NCI-H1694 treated with DMSO at 0.1 percent for 48 hours (cell line): ENCODE measurements at places on chromosomes 1 and 21.

DNA sequence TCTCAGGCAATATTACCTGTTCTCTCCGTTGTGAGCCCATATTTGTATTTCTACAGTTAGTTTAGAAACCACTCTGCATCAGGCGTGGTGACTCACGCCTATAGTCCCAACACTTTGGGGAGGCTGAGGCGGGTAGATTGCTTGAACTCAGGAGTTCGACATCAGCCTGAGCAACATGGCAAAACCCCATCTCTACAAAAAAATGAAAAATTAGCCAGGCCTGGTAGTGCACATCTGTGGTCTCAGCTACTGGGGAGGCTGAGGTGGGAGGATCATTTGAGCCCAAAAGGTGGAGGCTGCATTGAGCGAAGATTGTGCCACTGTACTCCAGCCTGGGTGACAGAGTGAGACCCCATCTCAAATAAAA, 19.7 kb upstream of the ID3 start:
- DNase-seq, result no peak

DNA sequence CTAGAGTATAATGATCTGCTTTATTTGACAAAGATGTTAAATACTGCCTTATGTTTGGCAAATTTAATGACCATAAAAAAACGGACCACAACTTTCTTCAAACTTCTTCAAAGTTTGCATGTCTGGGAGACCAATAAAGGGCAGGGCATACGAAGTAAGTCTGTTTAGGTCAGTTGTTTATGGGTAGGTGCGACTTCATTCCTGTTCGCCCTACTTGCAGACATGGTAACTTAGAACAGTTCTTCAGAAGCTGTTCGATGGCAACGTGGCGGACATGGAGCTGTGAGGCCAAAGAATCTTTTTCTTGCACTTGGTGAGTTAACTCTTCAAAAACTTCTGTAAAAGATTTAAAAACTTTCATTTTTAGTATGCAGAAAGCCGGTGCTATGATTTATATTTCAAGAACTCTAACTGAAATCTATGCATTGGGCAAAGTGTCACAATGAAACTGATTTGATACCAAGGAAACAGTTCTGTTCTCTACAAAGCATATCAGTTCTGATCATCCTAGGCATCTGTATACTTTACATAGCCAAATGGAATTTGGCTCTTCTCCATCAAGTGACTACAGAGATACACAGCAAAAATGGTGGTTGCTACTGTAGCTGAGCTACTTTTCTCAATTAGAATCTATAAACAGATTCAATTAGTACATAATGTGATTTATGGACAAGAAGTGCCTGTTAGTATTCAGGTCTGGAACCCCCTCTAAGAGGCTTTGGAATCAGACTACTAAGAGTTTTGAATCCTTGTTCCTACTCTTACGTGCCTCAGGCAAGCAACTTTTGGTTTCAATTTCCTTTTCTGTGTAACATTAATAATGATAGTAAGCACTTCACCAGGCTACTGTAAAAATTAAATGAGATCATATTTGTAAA, 25.7 kb downstream of the C21orf91 start:
- no peak for DNase-seq

- no peak for DNase-seq
Observed at GRCh38 chr1:206131037-206131436, 13.8 kb upstream of the AVPR1B start.

DNA sequence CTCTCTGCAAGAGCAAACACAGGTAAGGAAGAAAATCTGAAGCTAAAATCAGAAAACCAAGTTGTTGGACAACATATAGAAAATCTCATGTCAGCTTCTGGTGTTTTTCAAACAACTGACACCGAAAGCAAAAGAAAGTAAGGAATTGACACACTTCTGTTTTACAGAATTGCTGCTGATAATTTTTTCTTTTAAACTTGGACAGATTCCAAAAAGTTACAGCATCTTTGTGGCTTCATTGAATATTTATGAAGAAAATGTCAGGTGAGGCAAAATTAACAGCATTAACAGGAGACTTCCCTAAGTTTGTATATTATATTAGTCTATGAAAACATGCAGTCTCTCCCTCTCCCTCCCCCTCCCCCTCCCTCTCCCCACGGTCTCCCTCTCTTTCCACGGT, 14.9 kb upstream of the CTSS start:
- no peak for DNase-seq

- DNase-seq, result no peak
Observed at GRCh38 chr1:156559086-156559796, 13.1 kb downstream of the IQGAP3 start.

- DNase-seq, result no peak
Observed at GRCh38 chr1:229158341-229158921, 112.5 kb upstream of the RAB4A start.

GRCh38 chr21:42216726-42217572, 2.0 kb upstream of the ABCG1 start:
- no peak for DNase-seq

- DNase-seq, result no peak
Observed at GRCh38 chr1:40858856-40859416, 3.2 kb downstream of the CITED4 start.

GRCh38 chr1:203492748-203493130, 1.2 kb upstream of the OPTC start:
- no peak for DNase-seq

DNA sequence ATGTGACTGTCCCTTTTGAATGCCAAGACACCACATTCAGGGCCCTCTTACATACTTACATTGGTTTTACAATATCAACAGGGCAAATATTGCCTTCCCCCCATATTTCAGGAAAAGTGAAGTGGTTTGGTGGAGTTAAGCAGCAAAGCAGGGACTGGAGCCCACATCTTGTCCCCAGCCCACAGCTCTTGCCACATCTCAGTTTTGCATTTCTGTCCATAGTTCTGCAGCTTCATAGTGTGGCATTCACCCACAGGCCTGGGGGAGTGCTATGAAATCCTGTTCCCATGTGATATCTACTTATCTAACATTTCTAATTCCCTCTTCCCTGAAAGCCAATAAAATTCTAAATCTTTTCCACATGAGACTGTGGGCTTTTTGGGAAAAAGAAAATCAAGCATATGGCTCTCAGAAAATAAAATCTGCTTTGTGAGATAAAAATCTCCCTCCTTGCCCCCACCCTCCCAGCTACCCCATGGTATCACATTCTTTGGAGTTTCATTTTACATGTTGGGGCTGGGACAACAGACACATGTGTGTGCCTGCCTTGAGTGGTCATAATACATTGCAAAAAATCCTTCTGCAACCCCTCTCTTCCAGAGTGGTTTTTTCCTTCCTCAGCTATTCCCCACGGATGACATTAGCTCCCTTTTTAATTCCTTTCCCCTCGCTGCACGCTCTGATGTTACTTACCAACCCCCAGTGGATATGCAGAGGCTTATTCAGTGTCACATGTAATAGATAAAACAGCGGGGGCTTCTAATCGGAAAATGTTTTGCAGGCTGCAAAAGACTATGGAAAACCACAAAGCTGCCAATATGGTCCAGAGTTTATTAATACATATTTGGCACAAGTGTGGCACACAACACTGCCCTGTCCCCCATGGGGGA, 20.5 kb upstream of the CD2 start:
- no peak for DNase-seq

DNA sequence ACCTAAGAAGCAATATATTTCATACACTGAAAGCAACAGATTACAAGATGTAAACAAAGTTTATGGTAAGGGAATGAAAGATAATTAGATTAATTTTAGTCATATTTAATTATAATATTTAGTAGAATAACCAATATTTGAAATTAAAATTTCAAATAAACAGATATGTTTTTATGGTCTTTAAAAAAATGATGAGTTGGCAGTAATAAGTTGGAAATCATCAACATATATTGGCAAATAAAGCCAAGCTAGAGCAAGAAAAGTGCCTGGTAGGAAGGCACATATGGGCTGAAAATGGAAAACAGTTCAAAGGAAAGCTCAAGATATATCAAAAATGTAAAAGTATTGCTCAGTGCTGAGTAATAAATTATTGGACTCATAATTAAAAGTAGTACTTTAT, 1274.0 kb downstream of the AMY1C start:
- no peak for DNase-seq

- no peak for DNase-seq
Observed at GRCh38 chr1:61828805-61829204, 86.5 kb downstream of the PATJ start.

DNA sequence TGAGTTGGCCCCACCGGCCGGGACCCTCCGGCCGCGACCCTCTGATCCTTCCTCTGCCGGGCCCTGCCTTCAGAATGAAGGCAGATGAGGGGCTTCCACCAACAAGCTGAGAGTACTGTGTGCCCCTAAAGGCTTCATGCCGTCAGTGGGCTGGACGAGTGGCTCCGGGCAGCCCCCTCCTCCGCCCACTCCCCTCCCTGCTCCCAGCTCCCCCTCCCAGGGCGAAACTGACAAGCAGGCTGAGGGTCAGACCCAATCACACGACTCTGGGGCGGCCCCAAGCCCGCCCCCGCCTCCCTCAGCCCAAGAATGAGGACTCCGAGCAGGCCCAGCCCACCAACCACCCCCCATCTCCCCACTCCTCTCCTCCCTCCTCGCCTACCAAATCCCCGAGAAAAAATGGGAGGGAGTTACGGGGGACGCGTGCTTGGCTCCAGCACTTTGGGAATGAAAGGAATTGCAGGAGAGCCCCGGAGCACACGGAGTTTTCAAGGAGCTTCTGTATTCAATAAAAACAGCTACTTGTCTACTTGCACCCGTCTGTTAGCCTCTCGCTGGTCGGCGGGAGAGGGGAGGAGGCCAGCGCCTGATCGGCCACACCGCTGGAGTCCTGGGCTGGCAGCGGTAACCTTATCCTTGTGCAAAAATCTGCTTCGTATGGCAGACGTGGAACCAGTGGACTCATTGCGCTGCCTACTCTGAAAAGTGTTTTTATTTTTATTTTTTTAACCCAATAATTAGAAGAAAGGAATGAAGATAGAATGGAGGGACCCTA, at the start of gene COL11A1:
Gene COL11A1 (minus strand): TSS at position 147 of the 775 bp plus-strand sequence. CDS start 344 bp downstream, outside the sequence.
- no peak for DNase-seq

- DNase-seq, result no peak
Observed at GRCh38 chr1:8646996-8647395, 170.4 kb downstream of the RERE start.

DNA sequence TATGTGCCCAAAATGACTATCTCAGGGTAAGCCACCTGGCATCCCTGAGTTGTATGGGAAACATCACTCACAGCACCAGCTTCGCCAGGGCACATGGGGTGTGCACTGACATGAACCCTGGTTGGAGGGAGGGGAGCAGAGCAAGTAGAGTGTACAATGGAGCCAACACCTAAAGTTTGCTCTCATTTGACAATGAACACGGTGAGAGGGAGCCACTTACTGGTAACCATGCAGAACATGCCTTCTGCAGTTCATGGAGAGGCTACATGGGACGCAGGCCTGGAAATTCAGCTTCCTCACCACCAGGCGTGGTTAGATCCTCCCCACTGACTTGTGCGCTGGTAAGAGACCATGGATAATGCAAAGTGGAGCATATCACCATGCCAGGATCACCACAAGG, 10.0 kb upstream of the CPLANE2 start:
- no peak for DNase-seq

- DNase-seq, result no peak
Observed at GRCh38 chr1:203935321-203935720, 73.9 kb downstream of the SNRPE start.

- DNase-seq, result no peak
Observed at GRCh38 chr21:30102871-30103270, 63.7 kb downstream of the CLDN17 start.

GRCh38 chr1:9699361-9699760, 47.8 kb downstream of the PIK3CD start:
- no peak for DNase-seq

- DNase-seq, result no peak
Observed at GRCh38 chr1:198199105-198199504, 42.3 kb downstream of the NEK7 start.

GRCh38 chr1:119631433-119632102, 16.5 kb downstream of the ZNF697 start:
- DNase-seq, result peak; percentile 41

GRCh38 chr1:89457046-89457445, 67.6 kb upstream of the LRRC8B start:
- no peak for DNase-seq

DNA sequence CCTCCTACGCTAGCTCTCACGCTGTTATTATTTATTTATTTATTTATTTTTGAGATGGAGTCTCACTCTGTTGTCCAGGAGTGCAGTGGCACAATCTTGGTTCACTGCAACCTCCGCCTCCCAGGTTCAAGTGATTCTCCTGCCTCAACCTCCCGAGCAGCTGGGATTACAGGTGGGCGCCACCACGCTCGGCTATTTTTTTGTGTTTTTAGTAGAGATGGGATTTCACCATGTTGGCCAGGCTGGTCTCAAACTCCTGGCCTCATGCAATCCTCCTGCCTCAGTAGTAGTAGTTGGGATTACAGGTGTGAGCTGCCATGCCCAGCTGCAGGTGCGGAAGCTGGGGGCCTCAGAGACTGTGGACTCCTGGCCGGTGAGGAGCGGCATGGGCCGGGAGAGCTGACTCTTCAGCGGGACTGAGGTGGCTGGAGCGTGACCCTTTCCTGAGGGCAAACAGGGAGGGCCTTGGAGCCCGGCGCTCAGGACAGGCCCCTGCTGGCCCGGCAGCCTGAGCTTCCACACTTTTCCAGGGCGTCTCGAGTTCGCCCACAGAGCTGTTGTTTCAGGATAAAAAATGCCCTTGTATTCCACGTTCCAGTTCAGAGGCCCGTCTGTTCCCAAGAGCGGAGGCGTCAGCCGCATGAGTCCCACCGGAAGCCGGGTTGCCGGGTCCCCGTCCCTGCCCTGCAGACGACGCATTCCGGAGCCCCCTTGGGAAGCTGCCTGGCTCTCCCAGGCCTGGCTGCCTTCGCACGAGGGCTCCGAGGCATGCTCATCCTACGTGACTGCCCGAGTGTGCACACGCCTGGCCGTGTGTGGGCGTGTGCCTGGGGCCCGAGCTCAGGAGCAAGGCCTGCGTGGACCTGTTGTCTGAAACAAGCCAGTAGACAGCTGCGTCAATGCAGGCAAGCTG, 126.2 kb downstream of the SIK1 start:
- DNase-seq, result no peak

- DNase-seq, result peak; percentile 51
Observed at GRCh38 chr1:226649780-226650179, 89.3 kb downstream of the ITPKB start.

- DNase-seq, result no peak
Observed at GRCh38 chr1:156506450-156506849, 5.9 kb upstream of the MEF2D start.

DNA sequence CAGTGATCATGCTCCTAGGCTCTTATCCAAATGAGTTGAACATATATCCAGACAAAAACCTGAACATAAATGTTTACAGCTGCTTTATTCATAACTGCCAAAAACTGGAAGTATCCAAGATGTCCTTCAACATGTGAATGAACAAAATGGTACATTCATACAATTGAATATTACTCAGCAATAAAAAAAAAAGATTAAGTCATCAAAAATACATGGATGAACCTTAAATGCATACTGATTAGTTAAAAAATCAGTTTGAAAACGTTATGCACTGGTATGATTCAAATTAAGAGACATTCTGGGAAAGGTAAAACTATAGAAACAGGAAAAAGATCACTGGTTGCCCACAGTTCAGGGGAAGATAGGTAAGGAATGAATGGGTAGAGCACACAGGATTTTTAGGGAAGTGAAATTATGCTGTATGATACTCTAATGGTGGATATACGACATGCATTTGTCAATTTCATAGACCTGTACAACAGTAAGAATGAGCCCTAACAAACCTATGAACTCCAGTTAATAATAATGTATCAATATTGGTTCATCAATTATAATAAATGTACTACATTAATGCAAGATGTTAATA, 3.1 kb downstream of the LRRC40 start:
- DNase-seq, result no peak
